ENCODE measurements at places on chromosomes 2 and 18.

GRCh38 chr2:44843641-44844310 is 97.7 kb upstream of the SIX3 start:
- no peak for DNase-seq

GRCh38 chr2:217077831-217078407 is 218.1 kb upstream of the TNP1 start:
- DNase-seq, result no peak

GRCh38 chr2:143030127-143030526 is 99.1 kb upstream of the ARHGAP15 start:
- no peak for DNase-seq

GRCh38 chr2:147846412-147847081 is 1.7 kb downstream of the ACVR2A start:
- no peak for DNase-seq

DNA sequence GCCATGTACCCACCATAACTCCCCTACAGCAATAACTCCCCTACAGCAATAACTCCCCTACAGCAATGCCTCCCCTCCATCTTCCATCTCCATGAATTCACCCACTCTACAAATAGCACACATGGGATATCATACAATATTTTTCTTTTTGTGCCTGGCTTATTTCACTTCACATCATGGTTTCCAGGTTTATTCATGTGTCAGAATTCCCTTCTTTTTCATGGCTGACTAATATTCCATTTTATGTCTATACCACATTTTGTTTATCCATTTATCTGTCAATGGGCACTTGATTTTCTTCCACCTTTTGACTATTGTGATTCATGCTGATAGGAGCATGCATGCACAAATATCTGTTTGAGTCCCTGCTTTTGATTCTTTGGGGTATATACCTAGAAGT is 178.3 kb downstream of the SMAD7 start:
- no peak for DNase-seq

DNA sequence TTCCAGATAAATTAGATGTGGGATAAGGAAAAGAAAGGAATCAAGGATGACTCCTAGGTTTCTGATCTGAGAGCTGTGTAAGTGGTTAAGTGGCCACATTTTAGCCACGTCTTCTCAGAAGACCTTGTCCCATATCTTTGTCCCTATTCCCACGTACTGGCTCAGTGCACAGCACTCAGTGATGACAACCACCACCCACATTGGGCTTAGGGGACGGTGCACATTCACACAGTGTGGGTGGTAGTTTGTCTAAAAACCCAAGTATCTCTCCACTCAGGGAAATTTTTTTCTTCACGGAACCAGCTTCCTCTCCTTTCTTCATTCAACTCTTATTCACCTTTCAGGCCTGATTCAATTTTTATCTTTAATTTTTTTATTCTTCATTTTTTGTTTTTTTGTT is 30.6 kb upstream of the GCC2 start:
- no peak for DNase-seq

DNA sequence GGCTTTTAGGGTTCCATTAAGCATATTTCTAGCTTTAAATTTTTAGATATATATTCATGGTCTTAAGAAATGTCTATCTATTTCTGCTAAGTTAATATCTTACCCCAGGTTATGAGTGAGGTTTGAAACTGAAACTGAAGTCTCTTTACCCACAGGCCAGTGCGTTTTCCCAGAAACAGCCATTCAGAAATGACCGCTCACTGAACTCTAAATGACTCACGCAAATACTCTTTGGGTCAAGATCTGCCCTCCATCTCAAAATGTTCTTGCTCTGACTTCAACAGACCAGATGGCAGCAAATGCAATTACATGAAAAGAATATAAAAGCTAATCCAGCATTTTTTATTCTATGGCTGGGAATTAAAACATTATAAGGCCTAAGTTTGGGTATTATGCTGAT is 315.2 kb downstream of the TDRD15 start:
- peak; percentile 20 for DNase-seq
